ENCODE measurements at places on chromosomes 1 and 21. TPM values are rescaled to one million over a fixed set of nuclear protein-coding genes. Genes with fewer than 3 reads are reported as not detected.

- no peaks in the 10 kb centered on the region for H3K27me3 ChIP-seq
- no peaks in the 10 kb centered on the region for H3K36me3 ChIP-seq
- H3K27ac ChIP-seq: no peak overlapping the region
- H3K4me3 ChIP-seq: no peak overlapping the region
- no peak for DNase-seq
Observed at GRCh38 chr1:246427611-246428010, 79.5 kb downstream of the SMYD3 start.

Gene USH2A
- total RNA-seq: not detected

- no peaks in the 10 kb centered on the region for H3K4me1 ChIP-seq
- H3K27ac ChIP-seq: no peak overlapping the region
- H3K4me3 ChIP-seq: no peak overlapping the region
- no peaks in the 10 kb centered on the region for H3K27me3 ChIP-seq
- no peaks in the 10 kb centered on the region for H3K36me3 ChIP-seq
- no peak for DNase-seq
Observed at GRCh38 chr1:234175363-234175762, 197.9 kb upstream of the COA6 start.

DNA sequence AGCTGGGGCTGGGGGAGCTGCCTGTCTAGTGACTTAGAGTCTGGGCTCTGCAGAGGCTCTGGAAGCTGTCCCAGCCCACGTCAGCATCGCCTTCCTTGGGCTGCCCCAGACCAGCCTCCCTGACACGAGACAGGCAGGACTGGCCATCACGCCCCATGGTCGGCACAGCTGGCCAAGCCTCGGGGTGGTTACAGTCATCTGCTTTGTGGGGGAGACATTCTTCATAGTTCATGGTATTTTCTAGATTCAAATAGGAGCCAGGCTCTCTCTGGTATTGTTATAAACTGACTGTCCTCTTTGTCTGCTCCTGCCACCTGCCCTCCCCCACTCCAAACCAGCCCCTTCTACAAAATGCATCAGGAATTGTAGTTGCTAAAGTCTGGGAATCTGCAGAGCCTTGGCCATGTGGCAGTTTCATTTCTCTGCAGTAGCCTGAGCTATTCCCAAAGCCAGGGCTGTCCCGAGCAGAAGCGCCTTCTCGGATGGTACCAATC lies 29.4 kb downstream of the OLFML2B start:
- no peaks in the 10 kb centered on the region for H3K27me3 ChIP-seq
- peaks cover 1% of the 10 kb centered on the region for H3K36me3 ChIP-seq
- no peak overlapping the region for H3K27ac ChIP-seq

Measured in aorta (tissue), 5 donors.